Tibial artery (tissue), 4 donors: ENCODE measurements at places on chromosomes 11 and 22.

GRCh38 chr11:80636999-80637398 lies 1196.2 kb upstream of the TENM4 start:
- DNase-seq = no peak

DNA sequence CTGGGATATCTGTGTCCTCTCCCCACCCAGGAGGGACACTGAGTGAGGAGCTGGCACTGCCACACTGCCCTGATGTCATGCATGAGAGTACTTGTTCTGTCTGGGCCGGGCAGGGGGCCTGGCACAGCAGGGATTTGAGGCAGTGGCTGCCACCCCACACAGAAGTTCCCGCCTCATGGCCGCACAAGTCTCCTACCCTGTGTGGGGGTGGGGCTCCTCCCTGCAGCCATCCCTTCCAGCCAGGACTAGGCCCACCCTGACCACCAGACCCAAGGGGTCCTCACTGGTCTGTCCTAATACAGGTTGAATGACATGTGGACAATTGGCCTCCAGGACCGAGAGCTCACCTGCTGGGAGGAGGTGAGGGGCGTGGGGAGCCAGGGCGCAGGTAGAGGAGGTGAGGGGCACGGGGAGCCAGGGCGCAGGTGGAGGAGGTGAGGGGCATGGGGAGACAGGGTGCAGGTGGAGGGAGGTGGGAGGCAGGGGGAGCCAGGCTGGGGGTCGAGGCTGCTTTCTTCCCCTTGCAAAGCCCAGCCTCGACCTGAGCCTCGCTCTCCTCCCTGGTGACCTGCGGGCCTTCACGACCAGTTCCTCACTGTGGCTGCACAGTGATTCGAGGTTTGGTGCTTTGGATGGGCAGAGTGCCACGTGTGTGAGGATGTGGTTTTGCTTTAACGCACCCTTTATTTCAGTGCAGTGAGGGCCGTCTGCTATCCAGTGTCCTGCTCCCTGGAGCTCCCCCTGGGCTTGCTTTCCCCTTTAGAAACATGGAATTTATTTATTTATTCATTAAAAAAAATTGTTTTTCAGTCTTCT lies 7.4 kb downstream of the LZTR1 start:
- DNase-seq = no peak

DNA sequence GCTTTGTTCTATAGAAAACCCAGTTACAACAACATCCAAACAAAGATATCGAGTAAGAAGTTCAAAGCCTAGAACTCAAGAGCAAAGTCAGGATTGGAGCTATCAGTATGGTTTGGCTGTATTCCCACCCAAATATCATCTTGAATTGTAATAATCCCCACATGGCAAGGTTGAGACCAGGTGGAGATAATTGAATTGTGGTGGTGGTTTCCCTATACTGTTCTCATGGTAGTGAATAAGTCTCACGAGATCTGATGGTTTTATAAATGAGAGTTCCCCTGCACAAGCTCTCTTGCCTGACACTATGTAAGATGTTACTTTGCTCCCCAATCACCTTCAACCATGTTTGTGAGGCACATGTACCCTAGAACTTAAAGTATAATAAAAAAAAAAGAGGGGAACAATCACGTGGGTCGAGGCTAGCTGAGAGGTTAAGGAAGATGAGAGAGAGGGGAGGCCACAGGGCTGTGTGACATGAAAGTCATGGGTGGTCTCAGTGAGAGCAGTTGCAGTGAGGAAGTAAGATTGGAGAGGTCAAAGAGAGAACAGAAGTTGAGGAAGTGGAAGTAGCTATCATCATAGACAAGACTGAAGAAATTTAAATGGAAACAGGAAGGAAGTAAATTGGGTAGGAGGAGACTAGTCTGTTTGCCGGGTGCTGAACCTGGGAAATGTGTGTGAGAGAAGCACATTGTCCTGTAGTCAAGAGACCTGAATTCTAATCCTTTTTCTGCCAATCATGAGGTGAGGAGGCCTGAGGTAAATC lies 80.1 kb upstream of the CD44 start:
- DNase-seq = no peak

GRCh38 chr22:35868938-35869337 lies 151.3 kb downstream of the APOL5 start:
- no peak for DNase-seq

DNA sequence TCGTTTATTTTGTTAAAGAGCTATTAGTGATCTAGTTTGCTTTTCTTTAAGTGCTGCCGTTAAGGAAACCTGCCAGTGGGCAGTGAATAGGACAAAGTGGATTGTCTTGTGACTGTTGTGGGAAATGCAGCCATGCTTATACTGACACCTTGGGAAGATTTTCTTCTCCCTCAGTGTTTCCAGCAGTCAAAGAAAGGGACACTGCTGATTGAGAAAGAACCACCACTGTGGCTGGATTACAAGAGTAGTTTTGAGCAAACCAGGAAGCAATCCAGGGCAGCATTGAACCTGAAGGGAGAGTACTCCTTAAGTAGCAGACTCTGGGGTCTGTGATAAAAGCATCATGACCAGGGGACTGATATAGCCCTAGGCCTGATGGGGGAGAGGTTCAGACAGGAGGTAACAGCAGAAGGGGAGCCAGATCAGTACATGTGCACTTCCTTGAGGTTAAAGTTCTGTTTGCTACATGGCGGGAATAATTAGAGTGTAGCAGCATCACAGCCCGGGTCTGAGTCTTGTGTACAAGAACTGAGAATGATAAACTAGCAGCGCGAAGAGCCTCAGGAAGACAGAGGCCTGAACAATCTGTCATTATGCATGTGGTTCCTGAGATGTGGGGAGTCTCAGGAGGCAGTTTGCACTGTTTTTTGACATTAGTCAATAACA lies 167.8 kb downstream of the C11orf91 start:
- DNase-seq = no peak

DNA sequence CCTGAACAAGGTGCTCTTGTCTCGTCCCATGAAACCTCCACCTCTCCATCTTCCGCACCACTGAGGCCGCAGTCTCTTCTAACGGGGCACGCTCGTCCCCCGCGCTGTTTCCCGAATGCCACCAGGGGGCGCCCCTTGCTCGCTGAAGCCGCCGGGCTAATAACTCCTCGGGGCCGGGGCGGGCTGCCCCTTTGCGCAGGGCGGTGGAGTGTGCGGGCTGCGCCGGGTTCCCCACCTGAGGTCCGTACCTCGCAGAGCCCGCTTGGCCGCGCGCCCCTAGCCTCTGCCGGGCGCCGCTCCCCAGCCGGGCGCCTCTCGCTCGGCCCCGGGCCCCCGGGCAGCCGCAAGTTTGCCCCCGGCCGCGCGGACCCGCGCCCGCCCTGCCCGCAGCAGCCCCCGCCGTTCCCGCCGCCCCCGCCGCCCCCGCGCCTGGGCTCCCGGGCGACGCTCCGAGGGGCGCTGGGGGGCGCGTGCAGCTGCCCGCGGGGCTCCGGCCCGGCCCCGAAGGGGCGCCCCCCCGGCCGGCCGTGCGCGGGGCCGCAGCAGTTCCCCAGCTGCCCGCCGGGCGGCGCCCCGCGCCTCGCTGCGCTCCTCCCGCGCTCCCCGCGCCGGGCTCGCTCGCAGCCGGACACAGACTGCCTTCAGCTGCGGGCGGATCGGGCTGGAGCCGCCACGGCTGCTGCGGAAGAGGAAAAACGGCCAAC lies at the start of gene GRIK4:
TSS of gene GRIK4 (plus strand) at position 633 of the 704 bp plus-strand sequence. CDS start 148,571 bp downstream, outside the sequence.
- DNase-seq = peak; percentile 82

- DNase-seq = peak; percentile 74
Measured at GRCh38 chr11:267491-267994, 10.7 kb upstream of the NLRP6 start.

GRCh38 chr11:3747704-3748103 lies 49.6 kb downstream of the NUP98 start:
- DNase-seq = no peak
